ENCODE measurements at places on chromosomes 6 and 20.

- DNase-seq, result no peak
Measured at GRCh38 chr20:31570735-31571617, 34.1 kb upstream of the ID1 start.

- no peak for DNase-seq
Measured at GRCh38 chr6:88024696-88025095, 22.9 kb upstream of the SPACA1 start.

DNA sequence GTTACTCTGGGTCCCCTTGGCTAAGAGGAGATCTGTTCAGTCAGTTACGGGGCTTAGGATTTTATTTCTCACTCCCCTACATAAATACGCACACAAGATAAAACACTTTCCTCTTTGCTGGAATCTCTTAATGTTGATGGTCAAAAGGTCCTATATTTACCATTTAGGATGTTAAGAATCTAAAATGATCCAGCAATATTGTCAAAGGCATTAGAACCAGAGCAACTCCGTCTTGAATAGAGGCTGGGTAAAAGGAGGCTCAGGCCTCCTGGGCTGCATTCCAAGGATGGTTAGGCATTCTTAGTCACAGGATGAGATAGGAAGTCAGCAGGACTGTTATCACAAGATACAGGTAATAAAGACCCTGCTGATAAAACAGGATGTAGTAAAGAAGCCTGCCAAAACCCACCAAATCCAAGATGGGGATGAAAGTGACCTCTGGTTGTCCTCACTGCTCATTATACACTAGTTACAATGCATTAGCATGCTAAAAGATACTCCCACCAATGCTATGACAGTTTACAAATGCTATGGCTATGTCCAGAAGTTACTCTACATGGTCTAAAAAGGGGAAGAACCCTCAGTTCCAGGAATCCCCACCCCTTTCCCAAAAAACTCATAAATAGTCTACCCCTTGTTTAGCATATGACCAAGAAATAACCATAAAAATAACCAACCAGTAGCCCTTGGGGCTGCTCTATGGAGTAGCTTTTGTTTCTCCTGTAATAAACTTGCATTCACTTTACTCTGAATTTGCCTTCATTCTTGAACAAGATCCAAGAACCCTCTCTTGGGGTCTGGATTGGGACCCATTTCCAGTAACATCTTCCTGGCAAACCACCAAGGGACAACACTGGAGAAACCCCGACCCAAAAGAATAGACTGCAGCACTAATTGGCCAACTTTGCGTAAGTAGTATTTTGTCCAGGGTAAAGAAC lies 107.5 kb downstream of the DTNBP1 start:
- DNase-seq, result no peak

DNA sequence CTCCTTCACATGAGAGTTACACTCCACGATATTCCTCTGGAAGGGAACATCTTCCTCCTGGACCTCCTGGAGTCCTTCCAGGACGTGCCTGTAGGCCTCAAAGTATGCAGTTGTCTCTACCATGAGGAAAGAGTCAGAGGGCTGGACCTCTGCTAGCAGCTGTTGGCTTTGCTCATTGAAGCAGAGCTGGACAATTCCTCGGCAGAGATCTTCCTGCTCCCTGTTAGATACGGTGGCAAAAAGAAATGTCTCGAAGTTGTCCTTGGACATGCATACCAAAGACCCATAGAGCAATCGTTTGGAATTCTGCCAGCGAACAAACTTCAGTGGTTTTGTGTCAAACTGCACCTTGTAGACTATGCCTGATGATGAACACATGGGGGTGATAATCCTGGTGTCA lies 7.7 kb downstream of the ZNFX1 start:
- no peak for DNase-seq

DNA sequence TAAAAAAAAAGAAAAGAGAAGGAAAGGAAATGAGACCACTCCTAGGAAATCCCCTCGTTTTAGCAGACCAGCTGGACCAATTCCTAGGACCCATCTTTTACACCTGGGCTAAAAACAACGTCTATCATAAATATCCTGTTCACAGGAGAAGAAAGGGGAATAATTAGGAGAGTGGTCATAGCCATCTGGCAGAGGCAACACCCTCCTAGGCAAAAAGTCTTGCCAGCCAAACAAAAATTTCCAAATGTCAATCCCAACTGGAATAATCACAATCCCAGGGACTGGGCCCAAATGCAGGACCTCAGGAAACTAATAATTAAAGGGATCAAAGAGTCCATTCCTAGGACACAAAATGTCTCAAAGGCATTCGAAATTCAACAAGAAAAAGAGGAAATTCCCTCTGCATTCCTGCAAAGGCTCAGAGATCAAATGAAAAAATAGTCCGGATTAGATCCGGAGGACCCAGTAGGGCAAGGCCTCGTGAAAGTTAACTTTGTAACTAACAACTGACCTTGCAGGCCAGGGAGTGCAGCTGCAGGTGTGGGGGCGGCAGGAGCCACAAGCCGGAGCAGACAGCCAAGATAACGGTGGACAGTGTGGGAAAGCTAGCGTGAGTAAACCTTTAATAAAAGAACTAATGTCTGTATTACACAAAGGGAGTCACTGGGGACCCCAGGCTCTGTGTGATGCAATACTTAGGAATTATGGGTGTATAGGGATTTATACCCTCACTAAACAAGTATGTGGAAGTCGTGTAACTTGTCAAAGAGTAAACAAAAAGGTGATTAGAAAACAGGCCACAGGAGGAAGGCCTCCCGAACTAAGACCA lies 11.7 kb downstream of the LCA5 start:
- no peak for DNase-seq

GRCh38 chr6:152026291-152026690 lies 218.8 kb downstream of the ESR1 start:
- no peak for DNase-seq

DNA sequence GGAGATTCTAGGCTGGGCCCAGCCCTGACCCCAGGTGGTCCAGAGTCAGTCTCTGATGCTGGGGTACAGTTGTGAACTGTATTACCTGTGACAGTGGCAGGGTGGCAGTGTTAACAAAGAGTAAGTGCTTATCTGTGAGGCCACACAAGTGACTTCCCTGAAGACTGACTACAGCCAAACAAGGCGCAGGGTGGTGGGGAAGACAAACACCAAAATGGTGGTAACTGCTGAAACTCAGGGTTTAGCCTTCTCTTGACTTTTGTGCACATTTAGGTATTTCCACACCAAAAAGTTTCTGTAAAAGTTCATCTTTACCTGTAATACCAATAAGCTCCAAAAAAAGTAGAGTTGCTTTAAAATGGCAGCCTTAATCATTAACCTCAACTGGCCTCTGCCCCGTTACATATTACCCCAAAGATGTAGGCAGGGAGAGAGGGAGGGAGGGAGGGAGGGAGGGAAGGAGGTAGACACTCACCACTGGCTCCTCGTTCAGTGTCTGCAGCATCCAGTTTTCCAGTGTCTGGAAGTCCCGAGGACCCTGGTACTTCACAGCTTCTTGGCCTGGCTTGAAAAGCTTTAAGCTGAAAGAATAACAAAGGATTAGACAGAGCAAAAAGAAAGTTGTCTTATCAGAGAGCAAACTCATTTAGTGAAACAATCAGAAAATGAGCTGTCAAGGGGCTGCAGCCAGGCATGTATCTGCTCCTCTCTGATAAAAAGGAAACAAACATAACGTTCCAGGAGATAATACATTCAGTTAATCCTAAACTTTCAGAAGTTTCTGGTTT lies 11.3 kb downstream of the TXNDC5 start:
- no peak for DNase-seq

DNA sequence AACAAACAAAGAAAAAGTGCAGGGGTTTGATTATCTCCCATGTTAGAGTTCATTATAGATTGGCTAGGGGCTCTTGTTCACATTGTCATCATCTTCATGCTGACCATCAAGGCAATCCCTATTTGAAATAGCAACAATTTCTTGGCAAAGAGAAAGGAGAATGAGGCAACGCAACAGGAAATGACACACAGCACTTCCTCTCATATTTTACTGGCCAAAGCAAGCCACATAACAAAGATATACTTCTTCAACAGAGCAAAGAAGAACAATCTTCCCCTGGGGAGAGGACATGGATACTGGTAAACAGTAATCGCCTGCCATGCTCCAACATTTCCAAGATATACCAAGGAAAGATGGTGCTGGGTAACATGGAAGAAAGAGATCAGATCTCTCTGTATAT lies 29.8 kb downstream of the EPM2A start:
- no peak for DNase-seq

DNA sequence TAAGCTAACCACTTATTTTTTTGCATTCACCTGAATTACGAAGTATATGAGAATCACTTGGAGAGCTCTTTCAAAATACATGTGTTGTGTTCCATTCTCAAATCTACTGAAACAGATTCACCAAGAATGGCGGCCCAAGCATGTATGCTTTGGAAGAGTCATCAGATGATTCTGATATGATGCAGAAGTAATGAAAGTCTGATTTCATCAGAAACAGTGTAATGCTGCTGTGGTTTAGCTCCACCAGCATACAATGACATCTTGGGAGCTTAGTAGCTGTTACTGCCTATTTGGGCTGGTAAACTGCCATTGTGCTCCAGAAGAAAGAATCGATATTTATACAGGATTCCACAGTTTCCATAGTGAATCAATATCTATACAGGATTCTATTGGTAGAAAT lies 52.9 kb downstream of the UBR2 start:
- no peak for DNase-seq

DNA sequence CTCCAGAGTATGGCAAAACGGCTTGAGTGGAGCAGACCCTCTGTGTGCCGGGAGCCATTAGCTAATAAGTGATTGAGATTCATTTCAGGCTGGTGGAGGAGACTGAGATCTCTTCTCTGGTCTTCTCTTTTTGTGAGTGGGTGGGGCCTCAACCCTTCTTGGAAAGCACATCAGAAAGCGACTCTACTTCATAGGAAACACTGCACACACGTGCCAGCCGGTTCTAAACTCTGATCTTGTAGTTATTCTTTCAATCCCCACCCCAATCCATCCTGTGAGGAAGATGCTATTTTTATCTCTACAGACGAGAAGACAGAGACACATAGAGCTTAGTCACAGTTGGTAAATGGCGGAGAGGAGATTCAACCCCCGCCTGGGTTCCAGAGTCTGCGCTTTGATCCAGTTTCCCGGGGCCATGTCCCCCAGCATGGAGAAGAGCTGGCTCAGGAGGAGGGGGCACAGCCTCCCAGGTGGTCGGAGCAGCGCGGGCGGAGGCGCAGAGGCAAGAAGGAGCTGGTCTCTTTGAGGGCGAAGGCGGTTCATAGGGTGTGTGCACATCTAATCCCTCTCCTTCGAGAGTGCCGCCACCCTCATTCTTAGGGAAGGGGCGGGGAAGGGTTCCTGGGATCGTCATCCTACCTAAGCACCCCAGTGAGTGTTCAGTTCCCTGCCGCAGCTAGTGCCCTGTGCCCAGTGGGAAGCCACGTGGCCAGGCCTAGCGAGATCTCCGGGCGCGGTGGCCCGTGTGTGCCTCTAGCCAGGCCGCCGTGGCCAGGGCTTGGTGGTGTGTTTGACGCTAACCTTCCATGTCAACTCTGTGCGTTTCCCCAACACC lies 49.0 kb upstream of the TAGAP start:
- DNase-seq, result no peak

DNA sequence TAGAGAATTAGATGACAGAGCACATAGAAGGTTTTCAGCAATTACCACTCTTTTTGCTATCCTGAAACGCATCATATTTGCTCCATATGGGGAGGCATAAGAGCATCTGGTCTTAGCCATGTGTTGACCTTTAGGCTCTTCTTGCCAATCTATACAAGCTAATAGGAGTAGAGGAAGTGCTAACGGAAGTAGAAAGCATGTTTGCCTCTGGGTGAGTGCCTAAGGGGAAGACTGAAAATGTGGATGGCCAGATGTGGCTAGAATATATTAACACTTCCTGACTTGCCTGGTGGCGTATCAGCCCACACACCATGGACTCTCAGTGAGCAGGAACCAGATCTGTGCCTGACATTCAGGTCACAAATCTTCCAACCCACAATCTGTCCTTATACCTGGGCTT lies 136.3 kb downstream of the LRRC1 start:
- DNase-seq, result no peak

DNA sequence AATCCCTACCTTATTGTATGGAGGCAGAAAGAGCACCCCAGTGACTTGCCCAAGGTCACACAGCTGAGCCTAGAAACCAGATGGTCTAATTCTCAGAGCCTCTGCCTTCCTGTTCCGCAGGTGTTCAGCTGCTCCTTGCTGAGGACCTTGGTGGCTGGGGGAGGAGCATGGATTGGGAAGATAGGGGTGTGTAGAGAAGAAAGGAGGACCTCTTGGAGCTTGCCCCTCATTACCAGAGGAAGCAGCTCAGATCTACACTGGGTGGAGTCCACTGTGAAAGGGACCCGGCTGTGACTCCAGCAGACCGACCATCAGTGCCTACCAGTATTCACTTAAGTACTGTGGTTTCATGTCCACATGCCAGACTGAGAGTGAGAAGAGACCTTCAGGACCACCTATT lies 15.2 kb downstream of the FOXP4 start:
- DNase-seq, result no peak

DNA sequence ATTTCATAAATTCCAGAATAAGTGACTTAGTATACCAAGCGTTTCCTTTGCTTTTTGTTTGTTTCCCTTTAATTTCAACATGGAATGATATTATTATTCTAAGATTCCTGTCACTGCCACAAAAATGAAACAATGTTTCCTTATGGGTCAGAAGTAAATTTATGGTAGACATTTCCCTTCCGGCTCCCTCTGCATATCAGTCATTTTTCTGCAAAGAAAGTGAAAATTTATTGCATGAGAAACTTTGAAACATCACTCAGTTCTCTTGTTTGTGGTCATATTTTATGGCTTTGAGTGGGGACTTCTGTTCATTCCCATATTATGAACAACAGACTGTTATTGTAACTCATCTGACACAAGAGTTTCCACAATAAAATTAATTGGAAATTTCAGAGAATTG lies 97.8 kb downstream of the NKAIN2 start:
- DNase-seq, result no peak

GRCh38 chr20:1697592-1697991 lies 40.0 kb upstream of the SIRPG start:
- DNase-seq, result no peak

DNA sequence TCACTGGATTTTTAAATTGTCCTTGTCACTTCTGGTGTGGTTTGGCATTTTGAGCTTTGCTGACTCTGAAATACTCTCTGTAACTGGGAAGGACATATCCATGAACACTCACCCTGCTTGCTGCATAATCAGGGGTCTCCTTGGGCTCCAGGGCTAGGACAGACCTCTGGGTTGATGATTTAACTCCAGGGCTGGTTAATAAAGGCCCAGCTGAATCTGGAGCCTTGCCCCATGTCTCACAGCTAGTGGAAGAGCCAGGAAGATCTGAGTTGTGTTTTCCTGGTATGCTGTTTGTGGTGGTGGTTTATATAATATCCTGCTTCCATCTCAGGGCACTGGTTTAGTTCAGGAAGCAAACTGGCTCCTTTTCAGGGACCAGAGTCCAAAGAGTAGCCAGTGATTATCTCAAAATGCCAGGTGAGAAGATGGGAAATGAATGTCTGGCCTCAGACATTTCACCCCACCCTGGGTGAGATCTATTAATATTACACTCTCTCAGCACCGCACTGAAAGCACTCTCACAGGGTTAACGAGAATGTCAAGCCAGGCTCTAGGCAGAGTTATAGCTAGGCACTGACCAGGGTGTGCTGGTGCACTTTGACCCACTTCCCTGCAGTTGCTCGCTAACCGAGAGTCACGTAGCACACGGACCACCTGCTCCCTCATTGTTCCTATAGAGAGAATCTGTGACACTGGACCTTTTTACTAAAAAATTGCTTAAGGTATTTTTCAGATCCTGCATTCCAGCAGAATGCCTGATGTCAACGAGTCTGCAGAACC lies 90.1 kb upstream of the SLC22A16 start:
- DNase-seq, result no peak

All from fibroblast of skin of left biceps (primary cell).